ENCODE measurements at places on chromosomes 1 and 21.

DNA sequence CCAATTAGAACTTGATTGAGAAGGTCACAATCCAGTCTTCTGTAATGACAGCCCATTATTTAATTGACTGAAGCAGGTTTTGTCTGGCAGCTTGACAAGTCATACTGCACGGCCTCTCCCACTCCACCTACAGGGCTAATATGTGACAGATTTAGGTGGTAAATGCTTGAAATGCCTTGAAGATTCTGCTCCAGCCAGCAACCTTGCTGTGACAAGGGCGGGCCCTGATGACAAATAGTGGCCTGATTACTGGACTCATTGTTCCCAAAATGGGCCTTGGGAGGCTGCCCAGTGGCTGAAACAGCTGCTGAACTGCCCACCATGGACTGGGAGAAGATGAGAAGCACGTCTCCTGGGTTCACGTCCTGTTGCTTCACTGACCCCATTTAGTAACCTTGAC lies 30.0 kb upstream of the CRNN start:
- DNase-seq = peak; percentile 20

DNA sequence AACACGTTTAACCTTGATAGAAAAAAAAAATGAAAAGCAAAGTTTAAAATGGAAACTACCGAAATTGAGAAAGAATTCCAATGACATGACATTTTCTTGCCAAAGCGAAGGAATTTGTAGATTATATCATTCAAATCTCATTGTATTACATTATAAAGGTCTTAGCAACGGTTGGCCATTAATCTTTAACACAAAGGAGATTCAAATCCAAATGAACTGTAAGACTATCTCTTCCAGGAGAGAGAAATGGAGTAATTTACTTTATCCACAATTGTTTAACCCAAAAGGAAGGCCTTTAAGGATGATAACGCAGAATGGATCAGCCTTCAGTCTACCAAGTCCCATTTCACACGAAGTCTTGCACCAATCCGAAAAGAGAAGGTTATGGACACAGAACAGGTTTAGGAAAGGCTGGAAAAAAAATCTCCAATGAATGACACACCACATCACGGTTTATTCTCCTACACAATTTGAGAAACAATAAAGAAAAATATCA lies 1.5 kb downstream of the ENAH start:
- DNase-seq = peak; percentile 43

DNA sequence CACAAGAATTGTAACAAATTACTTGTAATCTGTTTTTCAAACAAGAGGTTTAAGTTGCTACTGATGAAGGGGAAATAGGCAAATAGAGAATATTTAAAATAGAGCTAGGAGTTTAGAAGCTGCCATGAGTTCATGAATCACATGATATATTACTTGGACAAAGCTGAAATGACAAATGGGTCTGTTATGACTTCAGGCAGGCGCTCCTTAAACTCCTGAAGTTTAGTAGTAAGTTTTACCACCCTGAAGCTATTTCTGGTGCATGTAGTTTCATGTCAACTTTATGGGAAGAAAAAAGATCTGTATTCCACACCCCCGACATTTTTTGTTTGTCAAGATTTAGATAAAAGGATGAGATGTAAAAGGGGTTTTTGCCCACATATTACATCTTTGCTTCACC lies 58.5 kb downstream of the PLA2G4A start:
- no peak for DNase-seq

DNA sequence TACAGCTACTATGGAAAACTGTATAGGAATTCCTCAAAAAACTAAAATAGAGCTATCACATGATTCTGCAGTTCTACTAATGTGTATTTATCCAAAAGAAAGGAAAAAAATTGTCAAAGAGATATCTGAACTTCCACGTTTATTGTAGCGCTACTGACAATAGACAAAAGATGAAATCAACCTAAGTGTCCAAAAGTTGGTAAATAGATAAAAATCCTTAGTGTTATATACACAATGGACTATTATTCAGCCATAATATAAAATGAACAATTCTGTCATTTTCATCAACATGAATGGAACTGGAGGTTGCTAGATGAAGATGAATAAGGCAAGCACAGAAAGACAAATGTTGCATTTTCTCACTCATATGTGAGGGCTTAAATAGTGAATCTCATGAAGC lies 1492.1 kb downstream of the MRPL39 start:
- no peak for DNase-seq

GRCh38 chr1:7469255-7469938 lies 301.7 kb upstream of the VAMP3 start:
- DNase-seq = peak; percentile 57

DNA sequence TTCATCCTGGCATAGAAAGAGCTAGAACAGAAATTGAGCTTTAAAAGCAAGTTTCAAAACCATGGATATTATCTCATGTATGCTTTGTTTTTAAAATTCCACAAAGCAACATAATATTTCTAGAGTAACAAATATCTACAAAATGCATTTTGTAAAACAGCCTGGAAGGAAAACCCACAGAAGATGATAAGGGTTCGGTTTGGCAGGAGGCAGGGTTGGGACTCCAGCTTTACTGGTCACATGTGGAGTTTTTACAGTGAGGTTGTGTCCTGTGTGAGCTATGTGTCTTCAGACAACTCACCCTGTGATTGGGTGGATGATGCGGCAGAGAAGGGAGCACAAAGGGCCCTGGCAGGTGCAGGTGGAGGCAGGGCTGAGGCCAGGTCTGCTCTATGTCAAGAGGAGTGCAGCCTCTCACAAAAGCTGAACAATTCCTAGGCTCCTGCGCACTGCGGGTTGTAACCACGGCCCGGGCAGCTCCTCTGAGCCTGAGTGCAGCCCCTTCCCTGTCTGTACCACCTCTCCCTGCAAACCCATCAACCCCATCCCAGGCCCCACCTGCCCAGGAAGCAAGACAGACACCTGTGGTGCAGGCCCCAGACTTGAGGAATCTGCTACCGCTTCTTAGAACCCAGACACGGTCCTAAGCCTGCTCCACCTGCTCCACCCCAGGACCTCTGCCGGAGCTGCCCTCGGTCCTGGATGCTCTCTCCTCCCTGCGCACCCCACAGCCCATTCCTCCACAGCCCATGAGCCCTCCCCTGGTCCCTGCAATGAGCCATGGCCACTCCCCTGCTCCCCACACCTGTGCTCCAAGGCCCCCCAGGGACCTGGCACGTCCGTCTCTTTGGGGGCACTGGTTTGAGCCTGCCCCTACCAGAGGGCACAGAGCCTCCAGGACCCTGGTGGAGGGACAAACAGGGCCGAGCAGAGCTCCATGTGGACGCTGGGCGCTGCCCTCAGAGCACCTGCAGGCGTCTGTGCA lies 2.8 kb upstream of the COL18A1 start:
- no peak for DNase-seq

DNA sequence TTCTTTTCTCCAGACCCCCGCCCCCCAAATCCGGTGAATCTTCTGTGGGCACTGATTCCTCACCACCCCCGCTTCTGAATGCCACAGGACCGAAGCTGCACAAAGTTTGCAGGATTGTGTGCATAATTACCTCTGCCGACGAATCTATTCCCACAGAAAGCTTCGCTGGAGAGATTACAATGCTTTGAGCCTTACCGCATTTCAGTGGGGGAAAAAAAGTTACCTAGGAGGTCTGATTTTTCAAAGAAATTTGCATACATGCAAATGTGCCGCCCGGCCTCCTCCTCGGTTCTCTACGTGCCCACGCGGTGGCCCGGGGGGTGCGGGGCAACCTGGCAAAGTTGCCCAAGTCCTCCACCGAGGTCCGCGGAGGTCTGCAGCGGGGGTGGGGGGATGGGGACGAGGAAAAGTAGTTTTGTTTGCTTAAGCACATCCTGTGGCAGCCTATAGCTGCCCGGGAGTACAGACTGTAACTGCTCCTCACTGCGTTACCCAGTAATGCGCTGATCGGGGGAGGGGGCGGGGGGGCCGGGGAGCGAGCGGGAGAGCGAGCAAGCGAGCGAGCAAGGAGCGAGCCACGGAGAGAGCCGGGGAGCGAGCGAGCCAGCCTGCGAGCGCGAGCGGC lies 563 bp upstream of the NFIA start:
- DNase-seq = peak; percentile 49

GRCh38 chr1:3151456-3151855 lies 82.5 kb downstream of the PRDM16 start:
- DNase-seq = no peak

DNA sequence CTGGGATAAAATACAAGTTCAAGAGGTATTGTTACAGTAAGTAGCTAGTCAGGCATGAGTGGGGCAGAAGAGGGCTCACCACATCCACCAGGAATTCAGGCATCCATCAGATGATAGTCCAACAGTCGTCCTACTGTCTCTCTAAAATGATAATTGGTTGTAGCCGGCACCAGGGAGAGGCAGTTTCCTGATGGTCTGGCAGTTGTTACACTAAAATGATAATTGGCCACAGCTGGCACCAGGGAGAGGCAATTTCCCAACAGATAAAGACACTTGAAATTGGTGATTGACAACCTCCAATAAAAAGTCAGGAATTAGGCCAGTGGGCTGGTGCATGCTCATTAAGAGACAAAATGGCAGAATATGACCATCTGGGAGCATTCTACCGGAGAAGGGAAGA lies 545.8 kb downstream of the AMY1C start:
- DNase-seq = no peak

DNA sequence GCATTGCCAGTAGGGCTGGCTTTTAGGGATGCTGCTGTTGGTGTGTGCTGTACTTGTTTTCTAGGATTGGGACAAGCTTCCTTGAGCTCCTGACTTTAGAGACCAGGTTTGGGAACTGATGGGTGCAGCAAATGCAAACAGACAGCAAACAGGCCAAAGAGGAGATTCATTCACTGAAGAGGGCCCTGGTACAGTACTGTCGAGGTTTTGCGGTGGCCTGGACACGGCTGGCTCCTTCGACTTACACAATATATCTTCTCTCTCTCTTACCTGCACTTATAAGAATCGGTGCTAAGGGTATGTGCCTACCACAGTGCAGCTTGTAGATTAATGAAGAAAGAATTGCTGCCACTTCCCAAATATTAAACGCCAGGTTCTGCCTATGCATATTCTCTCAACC lies 44.6 kb downstream of the ATP1A1 start:
- DNase-seq = peak; percentile 6

DNA sequence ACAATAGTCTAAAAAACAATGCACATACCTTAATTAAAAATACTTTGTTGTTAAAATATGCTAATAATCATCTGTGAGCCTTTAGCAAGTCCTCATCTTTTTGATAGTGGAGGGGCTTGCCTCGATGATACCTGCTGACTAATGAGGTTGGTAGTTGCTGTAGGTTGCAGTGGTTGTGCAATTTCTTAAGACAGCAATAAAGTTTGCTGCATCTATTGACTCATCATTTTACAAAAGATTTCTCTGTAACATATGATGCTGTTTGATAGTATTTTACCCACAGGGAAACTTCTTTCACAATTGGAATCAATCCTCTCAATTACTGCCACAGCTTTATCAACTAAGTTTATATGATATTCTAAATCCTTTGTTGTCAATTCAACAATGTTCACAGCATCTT lies 7.6 kb downstream of the C1orf87 start:
- no peak for DNase-seq

DNA sequence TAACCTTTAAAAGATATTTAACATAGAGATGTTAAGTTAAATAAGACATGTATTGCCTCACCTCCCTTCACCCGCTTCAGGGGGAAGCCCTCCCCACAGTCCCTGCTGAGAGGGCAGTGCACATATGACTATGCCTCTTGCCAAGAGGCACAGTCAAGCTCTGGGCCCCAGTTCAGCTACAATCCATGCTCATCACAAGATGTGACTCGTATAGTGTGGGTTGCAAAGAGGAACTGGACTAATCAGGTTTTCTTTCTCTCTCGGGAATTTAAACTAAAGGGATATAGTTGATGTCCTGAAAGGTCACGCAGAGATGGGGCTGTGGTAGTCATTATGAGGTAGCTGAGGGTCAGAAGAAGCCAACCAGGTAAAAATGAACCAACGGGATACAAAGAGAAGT lies 35.6 kb downstream of the LYST start:
- peak; percentile 67 for DNase-seq

DNA sequence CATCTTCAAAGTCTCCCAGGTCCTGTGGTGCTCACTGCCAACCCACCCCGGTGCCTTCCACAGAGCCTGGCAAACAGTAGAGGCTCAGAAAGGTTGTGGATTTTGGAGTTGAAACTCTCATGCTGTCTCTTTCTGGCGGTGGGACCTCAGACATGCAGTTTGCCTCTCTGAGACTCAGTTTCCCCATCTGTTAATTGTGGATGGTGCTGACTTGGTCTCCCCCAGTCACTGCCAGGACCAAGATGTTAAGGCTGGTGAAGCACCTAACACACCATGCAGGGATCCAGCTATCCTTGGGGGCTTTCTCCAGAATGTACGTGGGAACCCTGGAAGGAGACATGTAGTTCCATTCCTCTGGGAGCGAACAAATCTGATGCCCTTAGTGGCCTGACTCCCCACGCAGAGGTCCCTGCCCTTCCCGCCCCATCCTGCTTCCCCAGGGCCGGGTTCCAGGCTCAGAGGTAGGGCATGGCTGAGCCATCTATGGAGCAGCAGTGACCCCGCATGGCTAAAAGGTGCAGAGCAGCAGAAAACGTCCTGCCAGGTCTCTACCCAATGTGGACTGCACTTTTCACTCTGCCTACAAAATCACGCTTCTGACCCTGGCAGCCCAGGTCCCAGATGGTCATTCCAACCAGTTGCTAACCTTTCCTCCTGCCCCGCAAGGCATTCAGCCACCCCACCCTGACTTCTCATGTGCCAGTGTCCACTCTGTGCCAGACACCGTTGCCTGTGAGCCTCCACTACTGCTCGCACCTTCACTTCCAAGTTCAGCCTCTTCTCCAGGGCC lies 9.2 kb upstream of the TTC22 start:
- DNase-seq = peak; percentile 72

- DNase-seq = no peak
Observed at GRCh38 chr1:3560251-3560871, 50.9 kb downstream of the MEGF6 start.

GRCh38 chr1:7961216-7962013 lies at the start of gene PARK7:
PARK7 (plus strand) TSS chr1:7961711; CDS start chr1:7962786, 1,075 bp downstream.
- peak; percentile 99 for DNase-seq

GRCh38 chr1:3910049-3910731 lies 10.1 kb upstream of the C1orf174 start:
- peak; percentile 34 for DNase-seq

- DNase-seq = no peak
Observed at GRCh38 chr1:6509220-6509918, 17.9 kb upstream of the PLEKHG5 start.

- no peak for DNase-seq
Observed at GRCh38 chr1:237181743-237182317, 139.8 kb downstream of the RYR2 start.

GRCh38 chr1:1947493-1947892 lies 28.4 kb upstream of the TMEM52 start:
- DNase-seq = no peak

GRCh38 chr1:40796939-40797667 lies 13.5 kb downstream of the KCNQ4 start:
- DNase-seq = peak; percentile 51

DNA sequence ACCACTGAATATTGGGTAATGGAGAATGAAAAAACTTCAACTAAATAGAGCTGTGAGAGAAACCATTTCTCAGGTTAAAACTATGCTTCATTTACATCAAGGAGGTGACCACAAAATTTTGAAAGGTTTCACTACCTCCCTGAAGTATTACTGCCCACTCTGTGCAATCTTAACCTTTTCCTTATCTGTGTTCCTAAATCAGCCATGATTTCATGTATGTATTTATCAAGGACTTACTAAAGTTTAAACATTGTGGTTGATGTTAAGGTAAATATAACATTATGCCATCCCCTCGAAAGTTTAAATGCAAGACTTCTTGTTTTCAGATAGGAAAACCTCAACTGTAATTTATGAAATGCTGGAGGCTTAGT lies 84.4 kb downstream of the CLEC20A start:
- no peak for DNase-seq

All from kidney tubule cell (primary cell).